Right cardiac atrium (tissue), 5 donors: ENCODE measurements at places on chromosomes 6 and 20. TPM values are rescaled to one million over a fixed set of nuclear protein-coding genes. Genes with fewer than 3 reads are reported as not detected.

HRH3 gene
- not detected for polyA plus RNA-seq

MYH7B gene
- 125 TPM for polyA plus RNA-seq

MAS1 gene
- 0.02 TPM for polyA plus RNA-seq

PNLDC1 gene
- 0.43 TPM for polyA plus RNA-seq

NT5E gene
- polyA plus RNA-seq, result 3.6 TPM

ENPP3 gene
- polyA plus RNA-seq, result 0.14 TPM

HAO1 gene
- polyA plus RNA-seq, result not detected

C6orf15 gene
- polyA plus RNA-seq, result not detected

ABHD16B gene
- 0.54 TPM for polyA plus RNA-seq

FAM83D gene
- polyA plus RNA-seq, result 0.63 TPM

SLC22A2 gene
- 0.05 TPM for polyA plus RNA-seq

OR2J3 gene
- polyA plus RNA-seq, result not detected

ETV7 gene
- polyA plus RNA-seq, result 0.18 TPM

SLC2A10 gene
- 4.6 TPM for polyA plus RNA-seq

SYNCRIP gene
- polyA plus RNA-seq, result 31.7 TPM

HLA-DQA1 gene
- polyA plus RNA-seq, result 6.0 TPM

SLC17A2 gene
- polyA plus RNA-seq, result not detected

ULBP3 gene
- polyA plus RNA-seq, result 0.43 TPM

BPIFB4 gene
- polyA plus RNA-seq, result not detected

VGLL2 gene
- polyA plus RNA-seq, result 1.8 TPM

ADGRB3 gene
- polyA plus RNA-seq, result 0.88 TPM

LY6G6C gene
- polyA plus RNA-seq, result 0.18 TPM

C4B gene
- 41.2 TPM for polyA plus RNA-seq

LGSN gene
- not detected for polyA plus RNA-seq

CDH4 gene
- 0.32 TPM for polyA plus RNA-seq

SLC17A1 gene
- not detected for polyA plus RNA-seq

TSBP1 gene
- polyA plus RNA-seq, result not detected

KHDC1L gene
- polyA plus RNA-seq, result not detected
